ENCODE measurements at places on chromosomes 7 and 10.

- no peak for DNase-seq
Measured at GRCh38 chr10:55144001-55144400, 343.0 kb upstream of the PCDH15 start.

GRCh38 chr10:70672165-70673042, at the start of gene ADAMTS14:
TSS of gene ADAMTS14 (plus strand) at chr10:70672506. CDS start at chr10:70672803, 297 bp downstream.
- no peak for DNase-seq

GRCh38 chr7:151984612-151985011, 28.4 kb downstream of the GALNTL5 start:
- peak; percentile 32 for DNase-seq

- no peak for DNase-seq
Measured at GRCh38 chr7:78852951-78853350, 600.5 kb downstream of the MAGI2 start.

DNA sequence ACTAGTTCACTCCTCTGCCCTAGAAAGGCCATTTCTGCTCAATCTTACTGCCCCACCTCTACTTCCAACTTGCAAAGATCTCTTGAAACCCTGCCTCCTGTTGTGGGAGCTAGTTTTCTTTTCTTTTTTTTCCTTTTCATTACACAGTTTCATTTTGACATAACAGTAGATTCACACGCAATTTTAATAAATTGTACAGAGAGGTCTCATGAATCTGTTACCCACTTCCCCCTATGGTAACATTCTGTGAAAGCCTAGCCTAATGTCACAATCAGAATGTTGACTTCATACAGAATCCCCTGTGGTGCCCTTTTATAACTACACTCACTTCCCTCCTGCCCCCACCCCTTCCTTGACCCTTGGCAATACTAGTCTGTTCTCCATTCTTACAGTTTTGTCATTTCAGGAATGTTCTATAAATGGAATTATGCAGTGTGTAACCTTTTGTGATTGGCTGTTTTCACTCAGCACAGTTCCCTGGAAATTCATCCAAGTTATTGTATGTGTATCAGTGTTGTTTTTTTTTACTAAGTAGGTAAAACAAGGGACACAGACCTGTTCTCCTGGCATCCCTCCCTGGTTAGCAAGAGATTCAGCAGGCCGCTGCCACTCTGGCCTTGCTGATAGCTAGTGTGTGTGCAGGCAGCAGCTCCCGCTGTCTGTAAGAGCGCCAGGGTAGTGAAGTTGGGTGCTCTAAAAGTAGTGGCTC, 21.5 kb downstream of the CHST3 start:
- no peak for DNase-seq

DNA sequence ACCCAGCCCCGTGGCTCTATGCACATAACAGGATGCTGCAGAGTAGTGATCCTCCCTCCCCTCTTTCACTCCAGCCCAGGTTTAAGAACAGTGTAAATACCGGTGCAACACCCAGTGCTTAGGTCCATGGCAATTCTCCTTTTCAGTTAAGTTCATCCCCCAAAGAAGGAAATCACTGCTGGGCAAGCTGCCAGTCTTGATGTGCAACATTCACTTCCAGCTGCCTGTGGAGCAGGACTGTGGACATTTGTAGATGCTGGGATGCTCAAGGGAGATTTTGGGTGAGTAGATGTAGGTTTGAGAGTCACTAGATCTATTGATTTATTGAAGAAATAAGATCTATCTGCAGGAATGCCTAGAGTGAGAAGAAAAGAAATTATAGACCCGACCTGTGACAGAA, 294.3 kb upstream of the KIAA1217 start:
- DNase-seq, result no peak

- no peak for DNase-seq
Measured at GRCh38 chr10:49138361-49138891, 4.6 kb upstream of the FAM170B start.

DNA sequence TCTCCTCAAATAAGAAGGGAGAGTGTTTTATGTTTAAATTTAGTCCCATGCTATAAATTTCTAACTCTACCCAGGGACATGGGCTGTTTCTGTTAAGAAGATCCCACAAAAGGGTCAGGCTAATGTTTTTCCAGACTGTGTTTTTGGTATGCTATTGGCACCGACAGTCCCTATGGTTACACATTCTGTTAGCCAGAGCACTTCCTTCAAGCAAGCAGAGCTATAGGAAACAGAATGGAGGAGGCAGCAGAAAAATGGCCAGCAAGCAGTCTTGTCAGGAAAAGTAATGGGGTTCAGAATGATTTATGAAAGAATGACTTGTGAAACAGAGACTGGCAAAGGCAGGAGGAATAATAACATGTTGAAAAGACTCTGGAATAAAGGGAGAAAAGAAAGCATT, 44.8 kb upstream of the PHYHIPL start:
- no peak for DNase-seq

DNA sequence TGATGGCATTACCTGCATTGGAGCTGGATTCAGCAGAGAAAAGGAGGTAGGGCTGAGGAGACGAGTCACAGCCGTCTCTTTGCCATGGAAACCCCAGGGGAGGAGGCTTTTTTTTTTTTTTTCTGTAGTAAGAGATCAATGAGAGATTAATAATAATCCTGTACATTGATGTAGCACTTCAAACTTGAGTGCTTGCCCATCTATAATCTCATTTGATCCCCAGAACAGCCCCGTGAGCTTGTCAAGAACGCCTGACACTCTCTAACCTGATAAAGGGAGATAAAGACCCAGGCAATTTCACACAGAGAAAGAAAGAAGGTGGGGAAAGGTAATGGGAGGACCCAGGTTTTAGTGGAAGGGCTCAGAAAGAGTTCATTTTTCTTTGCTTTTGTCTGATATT, 195.2 kb upstream of the FOXK1 start:
- no peak for DNase-seq

DNA sequence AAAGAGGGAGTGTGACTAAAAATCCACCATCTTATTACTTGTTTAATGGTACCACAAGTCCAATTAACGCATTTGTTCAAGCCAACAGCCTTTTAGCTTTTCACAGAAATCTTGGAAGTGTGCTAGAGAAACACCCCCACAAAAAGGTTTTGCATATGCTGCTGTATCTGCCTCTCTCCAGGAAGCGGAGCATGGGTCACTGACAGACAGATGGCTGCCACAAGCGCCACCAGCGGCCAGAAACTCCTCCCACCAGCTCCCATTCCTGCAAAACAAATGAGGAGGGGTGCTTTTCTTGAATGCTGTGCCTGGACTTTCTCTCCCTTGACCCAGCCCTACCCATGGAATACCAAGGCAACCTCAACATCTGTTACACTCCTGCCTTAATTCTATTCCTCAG, 176.3 kb upstream of the LRGUK start:
- DNase-seq, result no peak

DNA sequence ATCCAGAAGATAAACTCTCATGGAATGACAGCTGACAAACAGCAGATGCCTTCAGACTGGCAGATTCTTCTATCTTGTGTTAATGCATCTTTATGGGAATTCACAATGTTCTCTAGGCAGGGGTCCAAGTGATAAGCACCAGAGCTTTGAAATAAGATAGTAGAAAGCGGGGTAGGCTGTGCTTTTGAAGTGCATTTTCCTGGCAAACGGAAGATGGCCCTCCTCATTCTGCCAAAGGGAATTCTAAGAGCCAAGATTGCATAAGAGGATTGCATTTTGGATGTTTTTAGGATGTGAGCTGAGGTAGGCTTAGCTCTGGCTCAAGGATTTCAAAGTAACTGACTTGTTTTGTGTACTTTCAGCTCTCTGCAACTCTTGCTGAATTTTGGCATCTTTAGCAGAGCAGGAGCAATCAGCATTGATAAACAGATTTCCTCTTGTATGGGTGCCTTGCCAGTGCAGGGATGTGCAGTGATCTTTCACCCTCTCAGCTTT, 298.5 kb upstream of the KLF6 start:
- no peak for DNase-seq

- DNase-seq, result no peak
Measured at GRCh38 chr7:95471071-95471470, 14.7 kb upstream of the ASB4 start.

DNA sequence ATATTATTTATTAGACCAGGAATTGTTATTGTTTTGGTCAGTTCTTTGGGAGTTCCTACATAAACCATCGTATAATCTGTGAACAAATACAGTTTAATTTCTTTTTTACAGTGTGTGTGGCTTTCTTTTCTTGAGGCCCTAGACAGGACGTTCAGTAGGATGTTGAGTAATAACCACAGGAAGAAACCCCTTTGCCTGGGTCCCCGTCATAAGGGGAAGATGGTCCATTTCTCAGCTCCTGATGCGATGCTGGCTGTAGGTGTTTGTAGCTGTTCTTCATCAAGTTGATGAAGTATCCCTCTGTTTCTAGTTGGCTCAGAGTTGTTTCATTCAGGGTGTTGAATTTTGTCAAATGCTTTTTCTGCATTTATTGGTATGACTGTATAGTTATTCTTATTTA, 219.7 kb upstream of the ADARB2 start:
- DNase-seq, result no peak

DNA sequence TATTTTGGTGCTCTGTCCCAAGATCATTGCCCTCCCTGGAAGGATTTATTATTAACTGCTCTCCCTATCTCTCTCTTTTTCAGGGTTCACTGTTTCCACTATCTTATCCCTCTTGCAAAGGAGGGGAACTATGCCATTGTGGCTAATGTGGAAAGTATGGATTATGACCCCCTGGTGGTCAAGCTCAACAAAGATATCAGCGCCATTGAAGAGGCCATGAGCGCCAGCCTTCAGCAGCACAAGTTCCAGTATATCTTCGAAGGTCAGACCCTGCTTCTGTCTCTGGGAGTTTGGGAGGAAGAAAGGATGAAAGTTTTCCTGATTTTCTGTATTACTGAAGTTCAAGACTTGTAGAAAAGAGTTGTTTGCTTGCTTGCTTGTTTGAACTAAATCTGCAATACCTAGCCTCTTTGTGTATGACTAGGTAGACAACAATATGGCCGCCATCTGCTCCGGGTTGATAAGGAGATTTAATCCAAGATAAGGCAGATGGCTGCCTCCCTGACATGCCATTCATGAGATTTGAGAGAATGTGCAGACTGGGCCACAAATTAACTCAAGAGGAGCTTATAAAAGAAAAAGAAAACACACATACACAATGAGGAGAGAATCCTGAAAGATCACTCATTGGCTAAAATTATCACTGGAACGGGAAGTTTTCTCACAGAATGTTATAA, 122.2 kb upstream of the LRGUK start:
- no peak for DNase-seq

DNA sequence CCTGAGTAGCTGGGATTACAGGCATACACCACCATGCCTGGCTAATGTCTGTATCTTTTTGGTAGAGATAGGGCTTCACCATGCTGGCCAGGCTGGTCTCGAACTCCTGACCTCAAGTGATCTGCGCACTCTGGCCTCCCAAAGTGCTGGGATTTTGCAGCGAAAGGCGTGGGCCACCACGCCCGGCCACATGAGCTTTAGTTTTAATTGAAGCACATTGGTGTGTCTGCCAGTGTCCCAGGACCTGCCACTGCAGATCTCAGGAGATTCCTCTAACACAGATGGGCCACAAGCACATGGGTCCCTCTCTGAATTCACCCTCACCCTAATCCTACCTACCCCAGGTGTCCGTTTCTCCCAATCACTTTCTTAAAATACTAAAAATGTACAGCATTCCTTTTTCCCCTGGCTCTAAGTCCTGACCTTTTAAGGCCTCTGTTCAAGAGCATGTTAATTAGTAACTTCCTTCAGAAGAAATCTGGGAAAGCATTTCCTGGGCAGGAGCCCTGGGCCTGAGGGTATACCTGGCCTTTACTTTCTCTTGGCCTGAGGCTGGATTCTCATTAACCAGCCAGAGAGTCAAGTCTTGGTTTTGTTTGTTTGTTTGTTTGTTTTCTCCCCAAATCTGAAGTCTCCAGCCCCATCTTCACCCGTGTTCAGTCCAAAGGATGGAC, 82.6 kb downstream of the PRPF18 start:
- DNase-seq, result peak; percentile 62

DNA sequence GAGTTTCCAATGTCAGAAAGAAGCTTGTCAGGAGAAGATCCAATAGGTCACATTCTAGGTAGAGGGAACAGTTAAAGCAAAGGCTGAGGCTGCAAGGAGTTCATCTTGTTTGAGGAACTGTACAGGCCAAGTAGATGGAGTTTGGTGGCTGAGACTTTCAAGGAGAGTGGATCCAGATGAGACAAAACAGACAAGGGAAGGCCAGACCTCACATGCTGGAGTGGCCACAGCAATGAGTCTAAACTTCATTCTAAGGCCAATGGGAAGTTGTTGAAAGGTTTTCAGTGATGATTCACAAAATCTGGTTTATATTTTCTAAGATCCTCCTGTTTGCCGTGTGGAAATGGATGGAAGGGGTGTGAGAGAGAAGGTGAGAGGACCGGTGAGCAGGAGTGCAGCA, 40.0 kb downstream of the EPDR1 start:
- no peak for DNase-seq

DNA sequence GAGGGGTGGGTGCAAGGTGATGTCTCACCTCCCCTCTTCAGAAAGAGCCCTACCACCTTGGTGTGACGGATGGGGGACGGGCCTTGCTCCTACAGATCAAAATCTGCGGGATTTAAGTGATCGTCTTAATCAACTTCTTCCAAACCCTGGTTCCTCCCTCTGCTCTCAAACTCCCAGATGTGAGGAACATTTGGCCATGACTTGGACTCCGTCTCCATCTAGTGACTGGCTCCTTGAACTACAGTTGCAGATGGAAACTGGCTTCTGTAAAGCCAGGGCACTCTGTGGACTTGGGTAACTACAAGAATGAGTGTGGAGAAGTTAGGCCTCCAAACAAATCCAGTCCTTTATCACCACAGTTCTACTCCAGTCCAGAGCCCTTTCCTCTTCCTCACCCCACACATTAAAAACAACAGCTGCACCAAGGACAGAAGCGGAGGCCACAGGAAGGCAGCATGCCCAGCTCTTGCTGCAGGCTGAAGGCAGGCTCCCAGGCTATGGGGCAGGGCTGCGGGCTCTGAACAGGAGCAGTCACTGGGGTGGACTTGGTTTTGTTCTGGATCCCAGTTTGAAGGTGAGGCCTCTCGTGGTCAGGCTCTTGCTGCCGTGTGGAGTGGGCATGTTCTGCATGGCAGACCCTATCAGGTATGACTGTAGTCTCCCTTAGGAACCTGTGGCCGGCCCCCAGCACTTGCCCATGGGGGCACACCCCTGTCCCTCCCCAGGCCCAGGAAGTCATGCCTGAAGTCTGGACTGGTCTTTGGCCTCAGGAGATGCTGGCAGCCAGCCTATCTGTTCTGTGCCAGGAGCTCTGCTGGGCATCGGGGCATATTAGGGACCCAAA, 79.4 kb downstream of the VWC2 start:
- DNase-seq, result peak; percentile 63

GRCh38 chr7:155556763-155557162, 10.4 kb upstream of the CNPY1 start:
- DNase-seq, result no peak

GRCh38 chr7:2010551-2011265, 222.0 kb downstream of the MAD1L1 start:
- DNase-seq, result no peak

GRCh38 chr7:108335269-108335918, 120.8 kb downstream of the NRCAM start:
- no peak for DNase-seq

DNA sequence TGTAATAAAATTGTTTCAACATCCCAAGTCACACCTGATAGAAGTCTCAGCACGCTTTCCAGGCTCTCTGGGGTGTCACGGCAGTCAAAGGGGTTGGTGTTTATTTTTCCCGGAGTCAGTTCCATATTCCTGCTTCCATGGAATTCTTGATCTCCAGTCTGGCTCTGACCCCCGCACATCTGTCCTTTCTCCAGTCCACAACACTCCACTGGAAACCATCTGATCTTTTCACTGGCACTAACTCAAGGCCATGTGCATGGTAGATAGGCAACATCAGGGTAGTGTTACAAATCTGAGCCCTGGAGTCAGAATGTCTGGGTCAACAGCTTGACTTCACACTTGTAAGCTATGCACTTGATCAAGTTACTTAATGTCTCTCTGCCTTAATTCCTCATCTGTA, 176.2 kb downstream of the WDR11 start:
- DNase-seq, result no peak

GRCh38 chr10:43043773-43044447, 33.0 kb upstream of the RET start:
- DNase-seq, result no peak

All from HuH-7 (cell line).